AG04450 (cell line): ENCODE measurements at places on chromosomes 7 and 10.
A peak's percentile ranks its signal among the peaks of the same experiment; 100 is the strongest.

- DNase-seq = no peak
Measured at GRCh38 chr10:69142983-69143382, 19.0 kb downstream of the VPS26A start.

- DNase-seq = no peak
Measured at GRCh38 chr7:38731215-38731614, 100.0 kb upstream of the AMPH start.

DNA sequence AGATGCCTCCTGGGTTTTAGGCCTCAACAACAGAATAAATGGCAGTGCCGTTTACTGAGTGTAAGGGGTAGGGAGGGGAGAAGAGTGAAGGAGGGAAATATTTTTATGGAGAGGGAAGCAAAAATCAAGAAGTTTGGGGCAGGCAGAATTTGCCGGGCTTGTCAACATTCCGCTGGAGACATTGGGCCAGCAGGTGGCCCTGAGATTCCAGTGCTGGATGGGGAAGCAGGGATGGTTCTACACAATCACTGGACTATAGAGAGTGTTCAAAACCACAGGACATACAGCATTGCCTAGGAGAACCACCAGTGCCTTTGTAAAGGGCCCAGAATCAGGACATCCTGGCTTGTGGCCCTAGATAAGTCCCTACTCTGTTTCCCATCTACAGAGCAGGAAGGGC lies 598.6 kb upstream of the MGMT start:
- DNase-seq = no peak

GRCh38 chr7:99036546-99037111 lies 107.3 kb downstream of the SMURF1 start:
- no peak for DNase-seq

DNA sequence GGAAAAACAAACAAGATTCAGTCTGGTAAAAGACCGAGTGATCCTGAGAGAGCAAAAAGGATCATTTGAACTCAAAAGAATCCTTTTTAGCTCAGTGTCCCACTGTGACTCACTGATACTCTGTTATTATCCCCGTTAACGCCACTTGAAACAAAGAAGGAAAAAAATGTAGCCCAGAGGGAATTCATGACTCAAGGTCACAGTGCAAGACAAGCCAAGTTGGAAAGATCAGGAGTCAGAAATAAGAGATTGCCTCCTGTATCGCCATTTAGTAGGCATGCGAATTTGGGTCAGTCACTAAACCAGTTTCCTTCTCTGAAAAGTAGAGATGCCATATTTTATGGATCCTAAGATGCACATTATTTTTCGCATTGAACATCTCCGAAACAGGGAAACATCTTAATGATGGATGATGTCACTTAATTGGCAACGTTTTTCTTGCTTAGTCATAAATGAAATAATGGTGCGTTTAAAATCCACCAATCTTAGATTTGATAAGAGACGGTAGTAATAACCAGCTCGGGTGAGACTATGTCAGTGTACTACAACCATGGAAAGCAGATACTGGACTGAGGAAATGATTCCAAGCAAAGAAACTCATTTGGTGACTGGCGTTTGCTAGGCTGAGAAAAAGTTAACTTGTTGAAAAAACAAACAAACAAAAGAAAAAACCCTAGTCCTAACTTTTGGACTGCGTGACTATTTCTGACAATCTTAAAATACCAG lies 502.0 kb upstream of the CELF2 start:
- no peak for DNase-seq

DNA sequence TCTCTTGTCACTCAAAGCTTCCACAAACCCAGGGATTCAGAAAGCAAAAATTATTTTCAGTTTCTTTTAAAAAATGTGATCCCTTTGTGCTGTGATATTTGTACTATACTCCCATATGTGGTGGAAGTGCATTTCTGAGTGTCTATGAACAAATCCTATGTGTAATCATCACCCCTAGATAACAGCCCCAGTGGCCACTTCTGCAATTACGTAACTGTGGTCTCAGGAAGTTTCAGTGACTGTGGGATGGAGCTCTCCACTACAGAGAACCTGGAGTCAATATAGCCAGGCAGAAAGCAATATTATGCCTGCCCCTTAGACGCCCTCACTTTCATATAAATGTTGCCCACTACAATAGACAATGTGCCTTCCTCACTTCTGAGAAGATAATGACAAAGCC lies 1101.7 kb upstream of the GHITM start:
- no peak for DNase-seq

- DNase-seq = peak; percentile 29
Measured at GRCh38 chr7:101094791-101095375, 9.6 kb downstream of the TRIM56 start.

GRCh38 chr7:106774768-106775551 lies 90.1 kb upstream of the PIK3CG start:
- no peak for DNase-seq

DNA sequence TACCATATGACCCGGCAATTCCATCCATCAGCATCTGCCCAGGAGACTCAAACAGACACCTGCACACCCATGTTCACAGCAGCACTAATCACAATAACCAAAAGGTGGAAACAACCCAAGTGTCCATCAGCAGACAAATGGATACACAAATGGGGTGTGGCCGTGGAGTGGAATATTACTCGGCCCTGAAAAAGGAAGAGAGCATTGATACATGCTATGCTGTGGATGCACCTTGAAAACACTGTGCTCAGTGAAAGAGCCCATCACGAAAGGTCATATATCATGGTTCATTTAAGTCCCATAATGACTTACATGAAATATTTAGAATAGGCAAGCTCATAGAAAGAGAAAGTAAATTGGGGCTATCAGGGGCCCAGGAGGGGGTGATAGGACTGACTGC lies 57.5 kb upstream of the DNAAF5 start:
- no peak for DNase-seq

DNA sequence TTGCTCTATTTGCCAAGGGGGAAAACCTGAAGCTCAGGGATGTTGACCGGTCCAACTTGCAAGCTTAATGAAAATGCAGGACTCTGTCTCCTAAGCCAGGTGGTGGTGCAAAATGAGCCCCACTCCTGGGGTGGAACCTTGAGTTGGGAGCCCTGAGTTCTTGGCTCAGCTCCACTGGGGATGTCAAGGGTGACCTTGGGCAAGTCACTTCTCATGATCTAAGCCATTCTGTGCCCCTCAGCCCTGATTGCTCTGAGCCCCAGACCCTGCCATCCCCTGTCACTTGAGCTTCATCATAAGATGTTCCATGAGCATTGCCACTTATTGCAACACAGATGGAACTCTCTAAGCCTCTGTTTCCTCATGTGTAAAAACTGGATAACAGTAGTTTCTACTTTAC lies 33.9 kb downstream of the MYL10 start:
- no peak for DNase-seq

DNA sequence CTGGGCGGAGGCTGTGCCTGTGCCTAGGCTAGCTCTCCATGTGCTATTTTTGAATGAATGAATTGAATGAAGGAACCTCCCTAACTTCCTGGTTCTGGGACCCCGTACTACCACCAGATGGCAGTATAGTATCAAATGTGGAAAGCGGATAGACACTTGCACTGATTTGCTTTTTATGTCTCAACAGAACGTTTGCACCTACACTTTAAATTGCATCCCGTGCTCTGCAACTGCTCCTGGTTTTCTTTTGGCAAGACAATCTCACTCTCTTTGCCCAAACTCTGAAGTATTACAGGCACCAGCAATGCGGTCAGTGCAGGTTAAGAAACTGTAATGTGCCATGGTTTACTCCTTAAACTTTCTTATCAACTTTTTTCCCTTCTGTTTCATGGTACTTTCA lies 6.5 kb downstream of the FZD8 start:
- peak; percentile 32 for DNase-seq

DNA sequence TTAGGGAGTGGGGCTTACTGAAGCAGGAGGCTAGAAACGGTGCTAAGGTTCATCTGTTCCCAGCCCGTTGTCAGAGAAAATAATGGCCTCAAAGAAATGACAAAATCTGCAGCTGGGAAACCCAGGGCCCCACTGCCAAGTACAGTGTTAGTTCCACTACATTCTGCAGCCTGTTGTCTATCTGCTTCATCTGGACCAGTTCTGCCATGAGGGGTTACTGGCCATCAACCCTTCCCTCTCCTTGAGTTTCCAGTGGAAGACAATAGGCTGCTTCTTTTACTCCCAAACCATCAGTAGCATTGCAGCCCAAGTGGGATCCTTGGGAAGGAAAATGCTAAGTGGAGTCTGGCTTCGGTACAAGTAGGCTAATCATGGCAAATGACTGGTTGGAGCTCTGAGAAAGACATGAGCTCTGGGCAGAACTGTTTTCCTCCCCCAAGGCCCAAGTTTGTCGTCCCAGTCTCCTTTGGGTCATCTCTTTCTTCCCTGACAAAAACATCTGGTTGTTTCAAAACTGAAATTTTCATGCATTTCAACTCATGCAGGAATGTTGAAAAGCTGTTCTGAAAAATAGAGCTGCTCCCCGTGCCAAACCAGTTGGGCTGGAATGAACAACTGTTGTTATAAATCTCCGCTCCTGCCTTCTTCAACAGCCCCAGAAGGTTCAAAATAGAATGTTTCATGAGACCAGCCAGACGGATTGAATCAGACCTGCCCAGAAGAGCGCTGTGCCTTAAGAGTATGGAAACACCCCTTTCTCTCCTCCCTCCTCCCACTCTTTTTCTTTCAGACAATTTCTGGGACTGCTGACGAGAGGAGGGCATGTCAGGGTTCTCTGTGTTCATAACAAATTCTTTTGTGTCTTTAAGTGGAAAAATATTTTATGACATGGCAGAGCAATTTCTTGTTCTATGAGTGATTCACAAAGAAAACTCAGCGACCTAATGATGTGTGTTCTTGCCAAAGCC lies 116.6 kb downstream of the RAB18 start:
- no peak for DNase-seq

- no peak for DNase-seq
Measured at GRCh38 chr10:75894761-75895160, 463.3 kb downstream of the LRMDA start.

DNA sequence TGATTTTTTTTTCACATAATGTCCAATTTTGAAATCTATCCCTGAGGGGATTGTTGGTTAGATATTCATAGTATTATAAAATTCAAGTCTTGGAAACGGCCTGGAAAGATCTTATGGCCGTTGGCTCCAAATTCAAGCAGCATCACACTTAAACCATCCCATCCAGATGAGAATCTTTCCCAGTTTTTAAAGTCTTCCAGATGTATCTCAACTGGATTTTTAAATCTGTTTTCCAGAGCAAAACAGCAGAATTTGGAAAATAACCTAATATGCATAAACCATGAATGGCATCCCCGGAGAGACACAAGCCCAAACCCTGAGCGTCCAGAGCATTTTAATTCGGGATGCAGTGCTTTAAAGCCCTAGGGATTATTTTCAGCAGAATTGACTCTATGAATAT lies 208.2 kb upstream of the PRKCQ start:
- DNase-seq = no peak

- DNase-seq = peak; percentile 6
Measured at GRCh38 chr10:74880041-74880440, 53.6 kb downstream of the KAT6B start.

DNA sequence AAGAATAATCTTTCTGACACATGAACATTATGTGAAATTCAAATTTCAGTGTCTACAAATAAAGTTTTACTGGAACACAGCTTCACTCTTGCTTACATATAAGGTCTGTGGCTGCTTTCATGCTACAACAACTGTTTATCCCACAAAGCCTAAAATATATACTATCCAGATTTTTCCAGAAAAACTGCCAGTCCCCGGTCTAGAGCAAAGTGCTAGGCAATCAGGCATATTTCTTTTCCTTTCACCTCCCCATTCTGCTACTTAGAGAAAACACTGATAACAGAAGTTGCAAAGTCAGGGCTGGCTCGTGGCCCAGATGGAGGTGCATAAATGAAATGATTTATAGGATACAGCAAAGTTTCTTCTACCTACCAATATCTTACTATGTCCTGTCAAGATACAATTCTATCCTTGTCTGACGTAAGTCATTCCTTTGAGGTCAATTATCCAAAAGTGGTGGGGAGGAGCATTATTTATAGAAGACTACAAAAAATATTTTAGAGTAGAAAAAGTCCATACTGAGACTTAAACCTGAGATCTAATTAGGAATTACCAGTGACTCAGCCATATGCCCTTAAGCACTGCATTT lies 384.1 kb downstream of the NXPH1 start:
- no peak for DNase-seq

DNA sequence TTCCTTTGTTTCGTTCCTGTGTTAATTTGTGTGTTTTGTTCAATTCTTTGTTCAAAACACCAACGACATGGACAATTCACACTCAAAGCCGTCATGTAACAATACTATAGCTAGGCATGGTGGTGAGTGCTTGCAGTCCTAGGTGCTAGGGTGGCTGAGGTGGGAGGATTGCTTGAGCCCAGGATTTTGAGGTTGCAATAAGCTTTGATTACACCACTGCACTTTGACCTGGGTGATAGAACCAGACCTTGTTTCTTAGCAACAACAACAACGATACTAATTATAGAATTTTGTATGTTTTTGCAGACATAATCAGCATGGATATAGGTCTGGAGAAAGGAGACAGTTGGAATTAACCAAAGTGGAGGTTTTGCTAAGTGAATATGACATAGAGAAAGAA lies 936.2 kb downstream of the PCDH15 start:
- DNase-seq = no peak

- DNase-seq = peak; percentile 74
Measured at GRCh38 chr10:110512461-110513187, 14.9 kb downstream of the DUSP5 start.

DNA sequence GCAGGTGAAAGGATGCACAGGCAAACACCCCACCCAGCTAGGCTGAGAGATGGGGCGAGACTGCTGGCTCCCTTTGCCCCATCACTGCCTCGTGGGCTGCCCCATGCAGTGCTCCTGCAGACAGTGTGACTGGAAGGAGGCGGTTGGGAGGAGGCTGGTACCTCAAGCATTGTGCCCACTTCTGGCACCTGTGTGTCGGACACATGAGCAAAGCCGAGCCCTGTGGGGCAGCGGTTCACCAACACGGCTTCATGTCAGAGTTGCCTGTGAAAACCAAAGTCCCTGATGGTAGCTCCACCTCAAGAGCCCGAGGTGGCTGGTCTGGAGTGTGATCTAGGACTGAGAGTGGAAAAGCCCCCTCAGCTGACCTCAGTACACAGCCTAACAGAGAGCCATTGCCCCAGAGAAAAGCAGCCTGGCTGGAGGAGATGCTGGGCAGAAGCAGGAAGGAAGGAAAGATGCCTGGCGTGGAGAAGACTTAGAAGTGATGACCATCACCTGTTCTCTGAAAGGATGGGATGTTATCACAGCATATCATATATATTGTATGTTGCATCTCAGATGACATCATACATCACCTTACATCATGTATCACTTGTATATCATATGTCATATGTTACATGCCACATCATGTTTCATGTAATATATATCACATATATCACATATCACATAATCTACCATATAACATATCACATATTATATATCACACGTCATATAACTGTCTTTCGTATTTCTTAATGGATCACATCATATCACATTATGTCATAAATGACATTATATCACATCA lies 75.6 kb downstream of the ADCY1 start:
- no peak for DNase-seq
